ENCODE measurements at places on chromosomes 1 and 21.

DNA sequence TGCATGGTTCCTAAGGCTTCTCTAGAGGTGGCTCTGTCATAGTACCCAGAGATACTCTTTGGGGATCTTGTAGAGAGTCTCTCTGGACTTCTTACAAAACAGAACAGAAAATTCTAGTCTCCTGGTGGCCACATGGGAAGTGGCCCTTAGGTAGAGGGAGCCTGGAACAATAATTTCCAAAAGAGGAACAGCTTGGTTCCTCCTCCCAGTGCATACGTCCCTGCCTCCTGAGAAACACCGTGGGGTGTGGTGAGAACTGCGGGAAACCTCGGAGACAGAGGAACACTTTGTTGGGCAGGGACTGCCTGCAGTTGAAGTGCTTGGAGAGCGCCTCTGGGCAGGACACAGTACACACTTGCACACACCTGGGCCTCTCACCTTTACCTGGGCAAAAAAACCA, 38.8 kb upstream of the EPHA8 start:
- no peak for DNase-seq

DNA sequence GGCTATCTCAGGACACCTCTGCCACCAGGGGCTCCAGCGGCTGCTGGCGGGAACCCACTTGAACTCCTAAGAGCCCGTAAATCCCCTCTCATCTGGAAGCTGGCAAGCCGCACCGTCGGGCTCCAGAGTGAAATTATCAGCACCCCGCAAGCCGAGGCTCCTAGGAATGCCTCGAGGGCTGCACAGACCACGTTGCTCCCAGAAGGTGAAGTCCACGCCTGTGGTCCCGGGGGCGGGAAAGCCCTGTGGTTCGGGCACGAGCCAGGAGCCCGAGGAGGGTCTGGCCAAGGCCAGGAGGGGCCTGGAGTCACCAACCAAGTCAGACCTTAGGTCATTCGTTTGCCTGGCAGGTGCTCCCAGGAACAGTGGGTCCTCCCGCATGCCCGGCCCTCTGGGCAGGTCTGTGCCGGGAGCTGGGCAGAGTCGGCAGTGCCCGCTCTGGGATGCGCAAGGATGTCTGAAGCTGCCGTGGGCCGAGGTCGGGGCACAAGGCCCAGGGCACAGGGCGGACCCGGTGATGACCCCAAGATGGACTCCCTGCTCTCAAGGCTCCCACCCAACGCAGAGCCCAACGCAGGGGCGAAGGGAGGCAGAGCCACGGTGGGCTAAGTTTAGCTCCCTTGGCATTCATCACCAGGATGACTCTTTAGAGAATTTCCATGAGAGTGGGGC, 8.9 kb downstream of the ACTRT2 start:
- DNase-seq: no peak

DNA sequence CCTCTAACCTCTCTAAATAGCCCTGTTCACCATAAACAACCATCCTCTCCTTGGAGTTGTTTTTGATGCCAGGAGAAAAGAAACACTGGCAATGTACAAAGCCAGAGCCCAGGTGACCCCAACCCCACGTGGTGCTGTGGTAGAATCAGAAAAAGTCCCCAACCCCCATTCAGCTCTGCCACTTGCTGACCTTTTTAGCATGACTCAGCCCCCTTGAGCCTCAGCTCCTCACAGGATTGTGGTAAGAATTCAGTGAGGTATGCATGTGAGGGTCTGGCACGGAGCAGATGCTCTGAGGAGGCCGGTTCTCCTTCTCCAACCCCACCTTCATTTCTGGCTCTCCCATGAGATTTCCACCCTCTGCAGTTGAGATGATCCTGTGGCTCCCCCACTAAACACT, 11.1 kb upstream of the CHI3L1 start:
- DNase-seq: no peak

GRCh38 chr21:41325138-41325912, 8.7 kb downstream of the FAM3B start:
- no peak for DNase-seq

- no peak for DNase-seq
These were observed 1326.5 kb downstream of the PLA2G4A start for GRCh38 chr1:188155261-188155660.

GRCh38 chr21:41373253-41373652, 11.4 kb downstream of the MX2 start:
- no peak for DNase-seq

- DNase-seq: no peak
These were observed 75.2 kb upstream of the GALNT2 start for GRCh38 chr1:229991724-229992333.

DNA sequence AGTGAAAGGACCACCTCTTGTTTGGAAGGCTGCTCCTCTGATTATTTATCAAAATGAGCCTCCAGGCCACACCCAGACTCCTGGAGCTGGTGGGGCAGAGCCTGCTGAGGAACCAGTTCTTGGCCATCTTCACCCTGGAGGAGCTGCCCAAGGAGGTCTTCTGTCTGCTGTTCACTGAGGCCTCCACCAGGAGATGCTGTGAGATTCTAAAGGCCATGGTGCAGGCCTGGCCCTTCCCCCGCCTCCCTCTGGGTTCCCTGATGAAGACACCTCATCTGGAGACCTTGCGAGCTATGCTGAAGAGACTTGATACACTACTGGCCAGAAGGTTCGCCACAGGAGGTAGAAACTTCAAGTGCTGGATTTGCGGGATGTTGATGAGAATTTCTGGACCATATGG, 61.7 kb upstream of the GJA8 start:
- DNase-seq: no peak

DNA sequence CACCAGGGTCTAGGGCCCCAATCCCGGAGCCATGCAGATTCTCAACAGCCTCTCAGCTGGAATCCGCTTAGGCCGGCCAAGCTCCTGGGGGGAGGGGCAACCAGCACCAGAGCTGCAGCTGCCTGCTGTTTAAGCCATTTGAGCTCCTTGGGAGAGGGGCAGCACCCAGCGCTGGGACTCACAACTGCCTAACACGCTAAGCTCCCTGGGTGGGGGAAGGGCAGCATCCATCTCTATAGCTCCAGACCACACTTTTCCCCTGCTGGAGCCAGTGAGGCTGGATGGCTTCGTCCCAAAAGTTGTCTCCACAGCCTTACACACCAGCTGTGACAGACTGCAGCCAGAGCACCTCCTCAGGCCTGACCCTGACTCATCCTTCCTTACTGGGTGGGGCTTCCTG, 6.9 kb upstream of the PTGFR start:
- DNase-seq: peak; percentile 58

DNA sequence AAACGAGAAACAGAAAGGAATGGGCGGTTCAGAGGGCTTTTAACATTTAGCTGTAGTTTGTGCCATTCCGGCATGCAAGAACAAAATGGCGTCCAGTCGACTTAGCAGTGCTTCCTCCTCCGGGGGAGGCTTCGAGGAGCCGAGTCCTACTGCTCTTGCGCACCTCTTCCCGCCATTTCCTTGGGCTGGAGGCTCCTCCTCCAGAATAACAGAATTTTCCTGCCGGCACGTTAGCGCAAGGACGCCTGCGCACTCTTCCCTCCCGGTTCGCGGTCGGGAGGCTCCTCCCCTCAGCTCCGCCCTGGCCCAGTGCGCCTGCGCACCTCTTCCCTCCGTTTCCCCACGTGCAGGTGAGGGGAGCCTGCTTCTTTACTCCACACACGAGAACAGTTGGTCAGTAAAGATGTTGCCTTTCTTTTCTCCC, 1.0 kb downstream of the DMRTB1 start:
- DNase-seq: no peak

GRCh38 chr1:207840380-207840779, 70.5 kb downstream of the CD34 start:
- no peak for DNase-seq

GRCh38 chr1:234976861-234977680, 151.6 kb downstream of the TOMM20 start:
- DNase-seq: no peak

DNA sequence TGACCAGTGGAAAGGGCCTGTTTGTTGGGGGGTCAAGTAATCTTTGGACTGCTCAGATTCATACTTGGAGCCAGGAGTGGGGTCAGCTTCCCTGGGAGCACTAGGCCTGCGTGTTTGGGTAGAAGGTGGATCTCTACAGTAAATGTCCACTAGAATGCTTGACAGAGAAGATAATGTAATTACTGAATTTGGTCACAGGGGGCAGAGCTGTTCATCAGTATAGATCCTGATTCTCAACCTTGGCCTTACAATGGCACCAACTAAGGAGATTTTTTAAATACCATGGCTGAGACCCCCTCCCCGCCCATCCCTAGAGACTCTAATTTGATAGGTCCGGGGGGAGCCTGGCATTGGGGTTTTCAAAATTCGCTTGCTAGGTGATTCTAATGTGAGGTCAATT, 217.5 kb upstream of the PLXNA2 start:
- DNase-seq: no peak

- DNase-seq: no peak
These were observed 161.8 kb upstream of the B3GALT2 start for GRCh38 chr1:193348091-193348768.

DNA sequence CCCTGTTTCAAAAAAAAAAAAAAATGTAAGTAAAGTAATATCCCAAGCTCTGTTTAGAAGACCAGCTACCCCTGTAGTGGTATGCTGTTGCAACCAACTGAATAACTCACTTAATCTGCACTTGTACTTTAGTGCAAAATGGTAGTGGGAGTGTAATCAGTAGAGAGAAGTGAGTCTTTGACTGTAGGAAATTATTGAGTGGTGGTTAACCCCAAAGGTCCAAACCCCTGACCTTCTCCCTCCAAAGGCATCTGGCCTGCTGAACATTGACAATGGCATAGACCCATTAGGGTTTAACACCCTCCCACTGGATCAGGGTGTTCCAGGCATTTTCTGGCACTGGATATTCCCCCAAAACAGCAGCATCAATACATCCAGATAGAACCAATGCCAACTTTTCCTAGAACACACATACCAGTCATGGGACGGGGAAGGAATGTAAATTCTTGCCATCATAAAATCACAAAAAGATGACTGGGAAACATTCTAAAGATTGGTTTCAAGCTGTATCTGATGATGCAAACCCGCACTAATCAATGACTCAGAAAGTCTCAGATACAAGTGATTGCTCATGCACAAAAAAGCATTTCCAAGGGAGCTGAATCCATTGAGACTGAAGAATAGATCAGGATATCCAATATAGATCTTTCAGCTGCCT, 110.3 kb downstream of the MRPL39 start:
- no peak for DNase-seq
